ENCODE measurements at places on chromosomes 4 and X.

DNA sequence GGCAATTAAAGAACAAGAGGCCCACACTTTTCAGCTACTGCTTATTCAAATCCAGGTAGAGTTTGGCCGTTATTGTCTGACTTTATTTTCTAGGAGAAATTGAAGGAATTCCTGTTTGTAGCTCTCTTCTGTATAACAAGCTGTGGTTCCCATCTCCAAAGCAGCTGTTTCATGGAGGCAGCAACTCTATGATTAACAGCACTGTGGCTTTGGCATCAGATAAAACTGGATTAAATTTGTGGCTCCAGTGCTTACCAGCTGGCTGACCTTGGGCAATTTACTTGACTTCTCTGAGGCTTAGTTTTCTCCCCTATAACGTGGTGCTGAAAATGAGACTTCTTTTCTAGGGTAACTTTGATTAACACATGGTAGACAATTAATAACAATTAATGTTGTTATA lies 28.1 kb downstream of the SLC30A9 start:
- no peak for DNase-seq

DNA sequence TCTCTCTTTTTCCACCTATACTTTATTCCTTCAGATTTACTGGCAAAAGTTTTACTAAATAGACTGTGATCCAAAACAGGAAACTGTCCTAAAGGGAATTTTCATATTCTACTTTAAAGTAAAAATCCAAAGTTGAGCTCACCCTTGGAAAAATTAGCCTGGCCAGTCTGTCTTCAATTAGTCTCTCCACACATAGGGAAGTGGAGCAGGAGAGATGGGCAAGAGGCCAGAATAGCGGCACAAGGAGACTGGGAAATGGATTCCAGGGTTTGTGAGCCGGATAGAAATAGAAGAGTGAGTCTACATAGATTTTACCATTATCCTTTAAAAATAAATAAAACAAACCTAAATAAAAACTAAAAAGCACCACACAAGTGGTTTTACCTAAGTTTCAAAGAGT lies 16.2 kb upstream of the FRMD7 start:
- no peak for DNase-seq

GRCh38 chrX:108267557-108267956 lies 170.7 kb downstream of the COL4A6 start:
- DNase-seq, result no peak

GRCh38 chrX:107589243-107589642 lies 39.1 kb upstream of the PRPS1 start:
- DNase-seq, result no peak

DNA sequence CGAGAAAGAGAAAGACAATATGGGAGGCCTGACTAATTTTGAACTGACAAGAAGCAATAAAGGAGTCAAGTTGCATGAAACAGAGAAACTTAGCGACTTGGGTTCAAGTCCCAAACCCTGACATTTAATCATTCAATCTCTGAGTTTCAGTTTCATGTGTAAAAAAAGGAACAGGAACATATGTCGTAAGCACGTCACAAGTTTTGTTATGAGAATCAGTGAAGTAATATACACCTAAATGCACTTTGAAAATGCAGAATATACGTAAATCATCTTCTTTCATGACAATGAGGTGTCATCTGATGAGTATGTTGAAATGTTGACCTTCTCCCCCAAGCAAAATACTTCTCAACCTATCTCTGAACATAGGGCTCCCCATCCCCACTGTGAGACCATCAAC lies 10.4 kb downstream of the ACOT9 start:
- DNase-seq, result no peak

DNA sequence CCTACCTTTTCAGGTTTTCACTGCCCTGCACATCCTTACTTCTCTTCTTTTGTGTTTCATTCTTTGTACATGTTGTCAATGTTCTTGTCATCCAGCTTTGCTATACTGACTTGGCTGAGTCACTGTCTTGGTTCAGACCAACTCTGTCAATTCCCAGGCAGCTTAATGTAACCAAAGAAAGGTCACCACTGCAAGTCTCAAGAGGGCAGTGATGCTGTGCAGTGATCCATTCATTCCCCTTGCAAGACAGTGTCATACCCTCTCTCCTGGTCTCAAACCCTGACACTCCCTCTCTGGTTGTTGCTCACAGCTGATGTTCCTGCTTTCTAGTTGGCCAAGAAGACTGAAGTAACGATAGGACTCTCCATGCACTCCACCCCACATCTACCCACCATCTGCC lies 17.5 kb downstream of the RAB39B start:
- DNase-seq, result no peak

DNA sequence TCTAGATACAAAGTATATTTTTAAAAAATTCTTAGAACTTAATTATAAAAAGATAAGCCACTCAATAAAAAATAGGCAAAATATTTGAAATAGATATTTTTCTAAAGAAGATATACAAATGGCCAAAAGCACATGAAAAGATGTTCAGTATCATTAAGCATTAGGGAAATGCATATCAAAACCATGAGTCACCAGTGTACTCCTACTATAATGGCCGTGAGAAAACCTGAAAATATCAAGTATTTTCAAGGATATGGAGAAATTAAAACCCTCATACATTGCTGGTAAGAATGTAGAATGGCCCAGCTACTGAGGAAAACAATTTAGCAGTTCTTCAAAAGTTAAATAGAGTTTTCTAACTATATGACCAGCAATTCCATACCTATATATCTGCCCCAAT lies 337.9 kb downstream of the CAMK2D start:
- no peak for DNase-seq

DNA sequence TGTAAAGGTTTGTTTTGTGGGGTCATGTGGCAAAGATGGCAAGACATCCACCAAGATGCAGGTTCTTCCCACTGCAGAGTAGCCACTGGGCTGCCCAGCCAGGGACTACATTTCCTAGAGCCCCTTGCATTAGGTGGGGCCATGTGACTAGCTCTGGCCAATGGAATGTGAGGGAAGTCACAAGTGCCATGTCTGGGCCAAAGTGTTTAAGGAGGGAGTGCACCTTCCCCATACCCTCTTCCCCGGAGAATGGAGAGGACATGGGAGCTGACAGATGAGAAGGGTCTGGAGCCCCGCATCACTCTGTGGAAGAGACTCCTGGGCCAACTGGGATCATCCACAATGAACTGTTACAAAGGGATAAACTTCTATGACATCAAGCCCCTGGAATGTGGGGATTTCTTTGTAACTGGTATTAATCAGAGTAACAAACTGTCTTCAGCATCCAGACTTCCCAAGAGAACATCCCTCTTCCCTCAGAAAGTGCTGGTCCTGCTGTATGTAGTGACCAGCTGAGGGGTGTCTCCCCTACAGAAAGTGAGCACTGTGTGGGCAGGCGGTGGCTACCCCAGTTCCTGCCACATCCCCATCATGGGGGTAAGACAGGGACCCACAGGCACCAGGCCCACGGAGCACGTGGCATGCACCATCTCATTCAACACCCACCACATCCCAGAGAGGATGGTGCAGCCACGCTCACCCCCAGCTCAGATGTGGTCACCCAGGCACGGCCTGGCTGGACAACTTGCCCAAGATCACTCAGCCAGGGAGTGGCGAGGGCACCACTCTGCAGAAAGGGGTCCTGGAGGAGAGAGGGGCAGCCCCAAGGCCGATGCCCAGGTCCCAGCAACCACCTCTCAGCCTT lies 10.9 kb downstream of the PPP2R2C start:
- no peak for DNase-seq

GRCh38 chr4:99885063-99885664 lies 9.1 kb downstream of the LAMTOR3 start:
- DNase-seq, result no peak

DNA sequence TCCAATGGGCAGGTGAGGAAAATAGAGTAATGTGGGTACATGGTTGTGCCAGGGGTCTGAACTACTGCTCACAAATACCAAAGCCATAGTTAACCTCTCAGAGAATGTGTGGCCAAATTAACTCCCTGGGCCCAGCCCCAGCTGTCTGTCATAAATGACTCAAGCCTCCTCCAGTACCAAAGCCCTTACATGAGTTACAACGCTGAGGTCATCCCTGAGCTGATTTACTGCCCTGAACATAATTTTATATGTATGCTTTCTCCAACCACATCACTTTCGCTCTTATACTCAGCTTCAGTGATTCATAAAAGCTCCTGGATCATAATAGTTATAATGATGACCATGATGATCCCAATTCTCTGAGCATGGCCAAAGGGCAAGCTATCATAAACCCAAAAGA lies 283.9 kb downstream of the NKX6-1 start:
- no peak for DNase-seq

DNA sequence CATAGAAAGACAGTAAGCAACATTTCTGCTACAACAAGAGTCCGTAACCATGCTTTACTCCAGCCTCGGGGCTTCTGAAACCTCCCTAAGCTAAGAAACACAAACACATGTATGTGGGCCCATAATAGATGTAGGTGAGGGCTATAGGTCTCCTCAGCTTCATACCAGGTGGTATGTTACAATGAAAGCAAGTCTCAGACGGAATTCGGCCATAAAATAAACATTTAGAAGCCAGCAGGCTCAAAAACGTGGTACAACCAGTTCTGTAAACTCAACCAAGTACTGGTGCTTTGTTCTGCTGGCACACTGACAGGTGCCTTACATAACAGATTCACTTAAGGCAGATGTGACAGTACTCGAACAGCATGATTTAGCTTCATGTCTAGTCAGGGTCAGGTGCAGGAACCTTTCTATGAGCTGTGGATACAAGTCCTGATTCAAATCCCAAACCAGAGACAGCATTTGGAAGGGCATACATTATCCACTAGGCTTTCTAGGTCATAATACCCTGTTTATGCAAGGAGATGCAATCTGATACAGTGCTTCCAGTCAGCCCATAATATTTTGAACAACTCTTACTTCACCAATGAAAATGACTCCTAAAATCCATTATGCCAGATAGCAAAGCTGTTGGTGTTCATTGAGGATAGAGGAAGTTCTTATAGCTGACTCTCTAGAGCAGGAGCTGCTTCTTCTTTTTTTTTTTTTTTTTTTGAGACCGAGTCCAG lies 113.8 kb upstream of the ENPP6 start:
- DNase-seq, result no peak

DNA sequence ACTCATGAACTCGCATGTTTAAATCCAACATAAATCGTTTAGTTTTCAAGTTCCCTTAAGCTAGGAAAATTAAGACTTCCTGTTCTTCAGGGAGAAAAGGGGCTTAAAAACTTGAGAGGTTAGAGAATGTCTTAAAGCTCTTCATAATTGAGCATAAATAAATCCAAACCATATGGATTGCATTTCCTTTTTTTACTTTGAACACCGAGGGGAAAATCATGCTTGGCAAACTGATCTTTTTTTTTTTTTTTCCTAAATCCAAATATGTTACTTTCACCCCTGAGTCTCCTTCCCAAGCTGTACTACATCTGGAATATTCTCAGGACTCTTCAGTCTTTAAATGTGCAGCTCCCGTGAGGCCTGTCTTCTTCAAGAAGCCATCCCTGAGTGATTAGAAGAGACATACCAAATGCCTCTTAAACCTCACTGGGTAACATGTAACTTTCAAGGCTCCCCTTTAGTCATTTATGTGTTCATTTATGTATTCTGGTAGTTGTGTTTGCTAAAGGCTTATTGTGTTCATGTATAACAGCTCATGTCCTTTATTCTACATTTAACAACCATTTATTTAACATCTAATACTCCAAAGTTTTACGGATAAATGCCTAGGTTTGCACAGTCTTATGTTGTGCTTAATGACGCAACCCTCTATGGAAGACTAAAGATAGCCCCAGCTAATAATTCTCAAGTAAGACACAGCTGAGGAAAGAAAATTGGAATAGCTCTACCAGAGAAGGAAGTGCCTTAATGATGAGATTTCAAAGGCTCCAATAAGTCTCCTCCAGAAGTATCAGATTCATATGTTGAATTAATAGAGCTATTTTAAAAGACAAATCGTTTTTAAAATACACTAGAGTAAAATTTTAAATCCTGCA lies 107.0 kb downstream of the AGTR2 start:
- no peak for DNase-seq

GRCh38 chr4:13627606-13628311 lies at the start of gene BOD1L1:
BOD1L1 (minus strand) TSS chr4:13627725; CDS start chr4:13627587, 138 bp downstream.
- DNase-seq, result peak; percentile 60

GRCh38 chrX:133375615-133376340 lies 39.5 kb downstream of the GPC4 start:
- no peak for DNase-seq

DNA sequence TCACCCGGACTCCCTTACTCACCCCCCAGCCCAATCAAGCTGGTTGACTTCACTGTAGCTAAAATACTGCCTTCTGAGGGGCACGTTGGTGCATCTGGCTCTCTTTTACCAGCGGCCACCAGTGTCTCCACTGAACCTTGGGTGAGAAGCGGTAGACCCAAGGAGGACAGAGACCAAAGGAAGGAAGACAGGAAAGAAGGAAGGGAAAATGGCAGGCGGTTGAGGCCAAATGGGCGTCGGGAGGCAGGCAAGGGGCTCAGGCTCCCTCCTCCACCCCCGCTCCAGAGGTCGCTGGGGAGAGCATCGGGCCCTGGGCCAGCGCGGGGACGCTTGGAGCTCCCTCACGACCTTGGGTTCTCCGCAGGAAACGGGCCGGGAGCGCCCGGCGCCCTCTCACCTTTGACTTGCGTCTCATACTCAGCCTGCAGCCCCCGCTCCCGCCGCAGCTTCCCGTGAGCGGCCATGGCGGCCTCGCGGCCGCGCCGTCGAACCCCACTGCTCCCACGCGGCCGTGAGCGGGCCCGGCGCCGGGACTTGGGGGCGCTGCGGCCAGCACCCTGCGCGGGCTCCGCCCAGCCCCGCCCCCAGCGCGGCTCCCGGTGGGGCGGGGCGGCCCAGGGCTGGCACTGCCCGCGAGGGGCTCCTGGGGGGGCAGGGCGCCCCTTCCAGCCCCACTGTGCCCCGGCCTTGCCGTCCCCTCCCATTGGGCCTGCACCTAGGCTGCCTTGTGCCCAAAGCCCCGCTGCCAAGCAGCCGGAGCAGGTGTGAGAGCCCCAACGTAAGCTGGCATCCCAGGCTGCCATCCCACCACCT lies at the start of gene ARHGAP4:
ARHGAP4 (minus strand) TSS at position 526 of the 813 bp plus-strand sequence; CDS start at position 464, 62 bp downstream.
- no peak for DNase-seq

DNA sequence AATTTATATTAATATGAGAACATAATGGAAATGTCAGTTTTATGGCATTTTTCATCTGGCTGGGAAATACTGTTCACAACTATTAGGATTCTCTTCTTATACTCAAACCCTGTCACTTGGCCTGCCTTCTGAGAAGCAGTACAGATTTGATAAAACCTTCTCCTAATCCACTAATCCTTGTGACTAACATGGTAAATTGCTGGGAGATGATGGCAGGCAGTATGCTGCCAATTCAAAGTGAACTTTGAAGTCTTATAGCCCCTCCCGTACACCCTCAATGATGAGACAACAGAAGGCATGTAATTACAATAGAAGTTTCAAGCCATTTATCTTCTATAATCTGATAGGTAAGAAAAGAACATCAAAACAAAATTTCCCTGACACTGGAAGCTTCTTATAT lies 36.9 kb downstream of the PAQR3 start:
- DNase-seq, result no peak

All from stimulated activated CD8-positive, alpha-beta memory T cell treated with anti-CD3 and anti-CD28 coated beads, Interleukin-15, amount 100 ng/mL, for 24 hours (primary cell).